Left ventricle myocardium superior (tissue), 1 donor: ENCODE measurements at places on chromosomes 1 and 21. TPM values are rescaled to one million over a fixed set of nuclear protein-coding genes. Genes with fewer than 3 reads are reported as not detected.

Gene TDRD5
- not detected for total RNA-seq

GRCh38 chr1:85484264-85484663, 19.3 kb upstream of the DDAH1 start:
- DNase-seq: no peak

Gene GSTM5
- 2.6 TPM for total RNA-seq

Gene S100A8
- total RNA-seq: 40.7 TPM

DNA sequence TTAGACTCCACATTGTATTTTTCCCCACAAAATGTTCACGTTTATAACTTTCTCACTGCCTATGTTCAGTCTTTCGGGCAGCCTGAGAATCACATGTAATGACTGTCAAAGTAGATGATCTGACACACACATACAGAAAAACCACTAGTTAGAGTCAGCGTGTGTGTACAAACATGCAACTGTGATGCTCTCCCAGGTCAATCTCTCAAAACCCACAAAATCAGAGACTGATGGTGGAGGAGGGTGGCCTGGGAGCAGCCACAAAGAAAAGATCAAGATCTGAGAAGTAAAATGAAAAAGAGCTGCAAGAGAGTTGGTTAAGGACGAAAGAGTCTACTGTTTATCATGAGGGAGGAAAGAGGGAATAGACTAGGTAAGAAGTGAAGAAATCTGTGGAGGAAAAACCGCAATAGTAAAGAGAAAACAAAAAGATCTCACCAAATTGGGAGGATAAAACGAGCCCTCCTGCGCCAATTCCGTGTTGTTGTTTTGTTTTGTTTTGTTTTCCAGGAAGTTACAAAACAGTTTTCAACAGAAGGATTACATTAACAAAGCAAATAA, 2.3 kb downstream of the EGLN1 start:
- no peak for DNase-seq

Gene NTRK1
- 0.69 TPM for total RNA-seq

Gene MEGF6
- total RNA-seq: 11.6 TPM

GRCh38 chr1:92409946-92410549, 76.7 kb downstream of the GFI1 start:
- no peak for DNase-seq

- no peak for DNase-seq
These were observed 66.1 kb upstream of the FAM3B start for GRCh38 chr21:41250519-41250918.

Gene PKP1
- total RNA-seq: 0.25 TPM

GRCh38 chr1:178857126-178857525, 13.8 kb downstream of the ANGPTL1 start:
- DNase-seq: no peak

DNA sequence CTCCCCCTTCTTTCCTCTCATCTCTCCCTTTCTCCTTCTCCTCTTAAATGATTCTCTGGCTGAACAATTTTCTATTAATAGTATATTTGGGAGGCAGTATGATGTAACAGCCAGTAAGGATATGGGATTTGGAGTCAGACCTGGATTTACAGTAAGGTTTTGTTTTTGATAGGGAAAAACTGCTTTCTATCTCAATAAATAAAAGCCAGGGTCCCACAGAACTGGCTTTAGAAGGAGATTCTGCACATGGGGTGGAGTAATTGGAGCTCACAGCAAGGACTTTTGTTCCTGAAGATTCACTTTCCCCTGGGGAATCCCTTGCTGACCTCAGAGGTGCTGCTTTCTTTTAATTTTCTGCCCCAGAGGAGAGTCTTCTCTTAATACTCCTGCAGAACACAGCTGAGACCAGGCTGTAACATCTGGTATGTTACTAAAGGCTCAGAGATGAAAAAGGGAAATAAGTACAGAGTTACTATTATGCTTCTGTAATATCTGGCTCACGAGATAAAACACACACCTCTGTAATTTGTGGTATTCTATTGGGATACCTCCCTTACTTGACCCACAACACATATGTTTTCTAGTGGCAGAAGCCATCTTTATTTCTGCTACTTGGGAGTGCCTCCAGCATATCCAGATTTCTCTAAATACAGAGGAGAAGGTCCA, 13.4 kb downstream of the EPB41 start:
- DNase-seq: no peak

GRCh38 chr1:233443040-233443760, 115.7 kb downstream of the MAP3K21 start:
- no peak for DNase-seq

DNA sequence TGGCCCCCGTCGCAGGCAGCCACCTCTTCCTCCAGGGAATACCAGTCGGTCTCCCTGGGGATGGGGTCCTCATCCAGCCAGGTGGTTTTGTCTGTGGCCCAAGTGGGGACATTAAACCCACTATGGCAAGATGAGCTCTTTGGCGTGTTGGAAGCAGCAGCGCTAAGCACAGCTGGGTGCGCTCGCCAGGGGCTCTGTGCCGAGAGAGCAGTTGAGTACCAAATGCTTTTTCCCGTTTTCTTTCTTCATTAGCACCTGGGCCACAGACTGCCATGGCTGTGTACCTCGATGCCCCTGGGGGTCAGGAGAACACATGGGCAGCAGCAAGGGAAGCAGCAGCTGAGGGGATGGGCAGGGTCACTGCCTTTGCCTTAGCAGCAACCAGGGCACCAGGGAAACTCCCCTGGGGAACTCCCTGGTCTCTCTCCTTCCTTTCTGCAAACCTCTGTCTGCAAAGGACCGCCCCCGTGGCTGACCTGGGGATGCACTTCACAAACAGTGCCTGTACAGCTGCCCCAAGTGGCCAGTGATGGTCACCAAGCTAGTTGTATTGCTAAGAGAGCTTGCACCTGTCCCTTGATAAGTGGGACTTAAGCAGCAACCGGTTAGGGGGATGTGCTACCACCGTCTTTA, 31.1 kb downstream of the EDARADD start:
- DNase-seq: no peak

Gene MAP3K21
- total RNA-seq: 0.50 TPM

Gene KRTAP10-7
- total RNA-seq: not detected

DNA sequence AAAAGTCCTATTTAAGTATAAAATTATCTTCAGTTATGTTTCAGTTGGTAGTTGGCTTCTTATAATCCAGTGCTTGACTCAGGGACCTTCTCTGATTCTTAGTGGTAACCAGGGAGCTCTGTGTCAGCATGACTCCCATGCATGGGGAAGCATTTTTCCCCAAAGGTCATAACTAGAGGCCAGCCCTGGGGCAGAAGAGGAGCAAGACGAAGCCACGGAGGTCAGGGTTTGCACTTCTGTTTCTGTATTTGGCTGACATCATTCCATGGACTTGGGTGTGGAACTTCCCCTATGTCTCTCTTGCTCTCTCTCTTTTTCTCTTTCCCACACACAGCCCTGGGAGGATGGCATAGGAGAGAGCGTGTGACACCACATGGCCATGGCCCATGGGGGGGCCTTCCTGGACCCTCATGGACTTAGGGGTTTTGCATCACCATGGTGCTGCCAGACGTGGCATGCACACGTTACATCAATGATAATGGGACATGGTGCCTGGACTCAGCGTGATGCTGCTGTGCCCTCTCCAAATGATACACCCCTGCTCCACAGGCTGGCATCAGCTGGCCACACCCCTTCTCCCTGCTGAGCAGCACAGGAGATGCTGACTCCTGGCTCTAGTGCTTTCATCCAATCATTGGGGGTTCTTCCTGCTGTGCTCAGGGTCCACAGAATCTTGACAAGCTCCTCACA, 260.5 kb downstream of the KCNJ6 start:
- DNase-seq: no peak

- no peak for DNase-seq
These were observed 19.4 kb upstream of the SRSF4 start for GRCh38 chr1:29200906-29201594.

GRCh38 chr1:29706936-29707335, 470.6 kb downstream of the PTPRU start:
- peak; percentile 32 for DNase-seq

Gene BGLAP
- total RNA-seq: 1.1 TPM

DNA sequence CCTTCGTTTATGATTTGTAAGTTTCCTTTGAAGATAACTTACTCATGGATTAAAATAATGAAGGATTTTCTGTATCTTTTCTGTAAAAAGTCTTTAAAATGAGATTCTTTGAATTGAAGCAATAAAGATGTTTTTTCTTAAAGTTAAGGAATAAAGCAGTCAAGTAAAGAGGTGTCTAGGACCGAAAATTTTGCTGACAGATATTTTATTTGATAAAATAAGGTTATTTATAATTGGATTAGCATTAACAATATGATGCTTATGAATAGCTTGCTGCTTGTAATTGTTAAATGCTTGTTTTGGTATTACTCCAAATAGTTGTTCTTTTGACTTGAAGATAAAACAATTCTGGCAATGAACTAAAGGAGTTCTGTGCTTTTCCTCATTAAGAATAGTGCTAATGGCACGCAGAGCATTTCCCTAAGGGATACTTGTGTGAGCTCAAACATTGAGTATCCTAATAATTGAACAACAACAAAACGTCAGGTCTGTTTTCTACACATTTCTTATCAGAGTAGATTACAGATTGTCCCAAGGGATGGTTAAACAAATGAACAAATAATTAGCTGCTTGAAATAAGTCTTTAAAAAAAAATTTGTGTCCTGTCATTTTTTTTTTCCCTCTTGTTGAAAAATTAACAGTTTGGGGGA, 16.6 kb downstream of the TSNAX start:
- no peak for DNase-seq

DNA sequence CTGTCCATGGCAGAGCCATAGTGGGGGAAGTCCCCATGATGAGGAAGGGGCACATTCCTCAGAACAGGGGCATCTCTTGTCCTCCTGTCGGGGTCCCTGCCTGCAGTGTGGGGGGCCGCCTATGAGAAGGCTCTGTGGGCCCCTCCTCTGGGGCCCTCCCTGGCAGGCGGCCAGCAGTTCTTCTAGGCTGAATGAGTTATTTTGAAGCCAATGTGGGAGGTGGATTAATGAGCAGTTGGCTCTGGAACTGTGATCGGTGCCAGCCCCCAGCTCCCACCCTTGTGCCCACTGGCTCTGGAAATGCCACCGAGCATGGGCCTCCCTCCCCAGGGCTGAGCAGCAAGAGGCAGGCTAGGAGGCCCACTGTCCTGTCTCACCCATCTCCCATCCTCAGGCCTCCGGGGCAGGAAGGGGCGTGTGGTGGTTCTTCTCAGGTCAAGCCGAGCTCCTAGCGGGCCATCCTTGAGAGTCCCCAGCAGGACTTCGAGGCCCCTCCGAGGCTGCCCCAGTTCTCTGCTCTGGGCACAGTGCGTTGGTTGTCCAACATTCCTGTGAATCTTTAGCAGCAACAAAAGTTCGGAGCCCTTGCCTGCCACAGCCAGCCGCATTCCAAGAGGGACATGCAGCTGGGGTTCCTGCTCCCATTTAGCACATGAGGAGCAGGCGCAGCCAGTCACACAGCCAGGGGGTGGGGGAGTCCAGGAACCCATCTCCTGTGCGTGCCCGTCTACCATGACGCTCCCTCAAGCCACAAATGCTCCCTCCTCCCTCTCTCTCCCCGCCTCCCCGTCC, 57.2 kb downstream of the EDN2 start:
- DNase-seq: no peak

DNA sequence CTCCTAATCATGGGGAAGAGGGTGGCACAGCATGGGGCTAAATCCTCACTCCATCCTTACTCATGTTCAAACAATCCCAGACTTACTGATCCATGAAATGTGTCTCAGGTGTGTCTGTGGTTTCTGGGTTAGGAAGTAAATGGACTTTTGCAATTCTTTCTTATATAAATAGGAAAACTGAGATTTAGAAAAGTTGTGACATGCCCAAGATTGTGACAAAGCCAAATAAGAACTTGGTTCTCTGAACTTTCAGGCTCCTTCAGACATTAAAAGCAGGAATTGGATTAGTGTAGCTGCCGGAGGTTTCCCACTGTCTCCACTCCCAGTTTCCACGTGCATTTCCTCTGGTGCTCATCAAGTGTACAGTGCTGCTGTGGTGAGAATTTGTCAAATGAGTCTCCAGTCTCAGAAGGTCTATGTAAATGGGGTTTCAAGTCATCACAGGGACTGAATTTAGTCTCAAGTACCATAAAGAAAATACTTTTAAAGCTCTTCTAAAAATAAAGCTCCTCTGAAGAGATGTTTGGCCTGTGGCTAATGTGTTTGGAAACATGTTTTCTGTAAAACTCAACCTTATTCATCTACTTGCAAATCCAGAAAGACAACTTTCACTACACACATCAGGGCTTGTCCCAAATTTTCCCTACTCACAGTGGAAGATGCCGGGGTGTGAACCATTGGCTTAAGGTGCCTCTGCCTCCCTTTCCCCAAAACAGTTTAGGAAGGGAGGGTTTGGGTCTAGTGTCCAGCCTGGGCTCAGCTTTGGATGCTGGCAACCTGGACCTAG, 115.2 kb downstream of the NGF start:
- DNase-seq: no peak

DNA sequence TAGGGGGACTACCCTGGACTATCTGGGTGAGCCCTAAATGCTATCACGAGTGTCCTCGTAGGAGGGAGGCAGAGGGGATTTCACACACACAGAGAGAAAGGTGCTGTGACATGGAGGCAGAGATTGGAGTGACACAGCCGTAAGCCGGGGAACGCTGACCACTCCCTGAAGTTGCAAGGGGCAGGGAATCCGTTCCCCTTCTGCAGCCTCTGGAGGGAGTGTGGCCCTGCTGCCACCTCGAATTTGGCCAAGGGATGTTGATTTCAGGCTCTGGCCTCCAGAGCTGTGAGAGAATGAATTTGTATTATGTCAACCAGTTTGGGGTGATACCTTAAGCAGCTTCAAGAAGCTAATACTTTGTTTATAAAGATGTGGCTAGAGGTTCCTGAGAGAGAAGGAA, 137.7 kb downstream of the ACTL8 start:
- DNase-seq: no peak

DNA sequence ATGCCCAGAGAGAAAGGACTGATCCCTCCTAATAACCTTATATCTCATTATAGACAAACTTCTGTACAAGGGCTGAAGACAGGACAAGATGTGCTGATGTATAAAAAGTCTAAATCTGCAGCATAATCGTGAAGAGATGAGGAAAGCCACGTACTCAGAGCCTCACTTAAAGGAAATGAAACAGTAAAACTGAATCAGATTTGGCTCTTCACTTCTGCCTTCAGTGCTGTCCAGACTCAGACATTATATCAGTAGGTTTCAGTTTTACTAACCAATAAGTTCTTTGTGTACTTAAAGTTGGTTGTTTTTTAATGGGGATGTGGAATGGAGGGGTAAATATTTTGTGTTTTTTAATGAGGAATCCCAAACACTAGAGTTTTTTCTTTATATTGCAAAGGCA, 45.3 kb upstream of the RGS1 start:
- no peak for DNase-seq

Gene OR10Z1
- total RNA-seq: not detected

- no peak for DNase-seq
These were observed 146.8 kb downstream of the TENT5C start for GRCh38 chr1:117752661-117753060.

- no peak for DNase-seq
These were observed 23.1 kb upstream of the TOR3A start for GRCh38 chr1:179058487-179059483.

Gene RXFP4
- total RNA-seq: not detected

Gene MSH4
- 0.40 TPM for total RNA-seq

GRCh38 chr1:77282187-77282865, 507 bp downstream of the AK5 start:
- DNase-seq: peak; percentile 28

GRCh38 chr1:84675106-84675505, 15.2 kb downstream of the SSX2IP start:
- no peak for DNase-seq

- DNase-seq: no peak
These were observed 19.4 kb downstream of the ZBTB37 start for GRCh38 chr1:173887627-173888026.

- DNase-seq: peak; percentile 27
These were observed 6.7 kb upstream of the NPHP4 start for GRCh38 chr1:5998906-5999301.

GRCh38 chr1:78408810-78409209, 82.0 kb upstream of the PTGFR start:
- DNase-seq: peak; percentile 22

Gene FCRL5
- 0.17 TPM for total RNA-seq

Gene NHLH1
- total RNA-seq: not detected

Gene TCHH
- total RNA-seq: 0.02 TPM
